Activated T-helper 1 cell treated with Interleukin-2 at 50 U/mL for 16 hours (primary cell): ENCODE measurements at places on chromosomes 3 and 15.

- DNase-seq, result no peak
Measured at GRCh38 chr3:185423178-185423577, 60.2 kb downstream of the MAP3K13 start.

DNA sequence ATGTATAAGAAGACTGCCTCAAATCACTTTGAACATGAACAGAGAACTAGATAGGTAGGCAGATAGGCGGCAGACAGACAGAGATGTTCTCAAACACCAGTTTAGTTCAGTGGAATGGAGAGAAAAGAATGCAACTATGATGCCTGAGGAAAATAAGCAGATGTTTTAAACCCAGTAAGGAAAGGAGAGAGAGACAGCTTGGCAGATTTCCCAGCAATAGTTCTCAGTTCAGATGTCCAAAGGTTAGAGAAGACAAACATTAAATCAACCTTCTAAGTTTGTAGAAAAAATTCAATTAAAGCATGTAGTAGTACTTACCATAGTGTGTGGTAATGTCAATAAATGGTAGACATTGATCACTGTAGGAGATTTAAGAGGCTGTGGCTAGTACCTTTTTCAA, 209.6 kb upstream of the PFN2 start:
- no peak for DNase-seq

DNA sequence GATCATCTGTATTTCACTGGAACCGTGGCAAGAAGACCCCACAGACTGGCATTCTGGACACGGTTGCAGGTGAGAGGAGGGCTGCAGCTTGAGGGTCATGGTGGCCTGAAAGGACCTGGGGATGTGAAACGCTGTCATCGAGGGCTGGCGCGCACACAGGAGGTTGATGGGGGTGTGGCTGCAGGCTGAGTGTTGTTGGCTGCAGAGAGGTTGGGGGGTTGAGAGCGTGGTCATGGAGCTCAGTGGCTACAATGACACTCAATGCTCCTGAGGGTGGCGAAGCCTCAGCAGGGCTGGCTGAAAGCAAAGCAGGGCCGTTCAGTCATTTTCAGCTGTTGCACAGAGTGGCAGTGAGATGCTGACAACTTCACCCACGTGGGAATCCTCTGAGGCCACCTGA, 21.0 kb downstream of the CPN2 start:
- no peak for DNase-seq

- no peak for DNase-seq
Measured at GRCh38 chr15:92810418-92811138, 89.5 kb upstream of the CHD2 start.

GRCh38 chr3:126620738-126621137, 34.2 kb downstream of the TXNRD3 start:
- no peak for DNase-seq

DNA sequence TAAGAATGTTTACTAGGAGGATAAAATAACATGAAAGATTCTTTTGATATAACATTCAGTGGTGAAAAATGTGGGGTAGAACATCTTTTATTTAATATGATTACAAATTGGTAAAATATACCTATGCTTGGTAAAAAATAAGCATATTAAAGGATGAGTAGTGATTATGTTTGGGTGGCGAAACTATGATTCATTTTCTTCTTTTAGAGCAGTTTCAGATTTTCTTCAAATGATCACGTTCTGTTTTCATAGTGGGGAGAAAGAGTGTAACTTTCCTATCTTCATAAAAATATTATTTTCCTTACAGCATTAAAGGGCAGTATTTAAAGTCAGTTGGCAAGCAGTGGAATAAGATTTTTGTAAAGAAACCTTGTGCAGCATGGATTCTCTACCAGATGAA, 15.5 kb downstream of the DZIP3 start:
- no peak for DNase-seq

GRCh38 chr3:47565734-47566550, 12.7 kb downstream of the CSPG5 start:
- DNase-seq, result no peak

- DNase-seq, result no peak
Measured at GRCh38 chr15:51668446-51668845, 12.9 kb upstream of the SCG3 start.

- DNase-seq, result no peak
Measured at GRCh38 chr3:140843656-140844055, 98.0 kb upstream of the SLC25A36 start.

- no peak for DNase-seq
Measured at GRCh38 chr3:153614563-153614962, 452.5 kb downstream of the RAP2B start.

- no peak for DNase-seq
Measured at GRCh38 chr15:89963301-89964231, 37.6 kb upstream of the ZNF710 start.

- no peak for DNase-seq
Measured at GRCh38 chr3:127157171-127157828, 35.6 kb upstream of the PRR23E start.

DNA sequence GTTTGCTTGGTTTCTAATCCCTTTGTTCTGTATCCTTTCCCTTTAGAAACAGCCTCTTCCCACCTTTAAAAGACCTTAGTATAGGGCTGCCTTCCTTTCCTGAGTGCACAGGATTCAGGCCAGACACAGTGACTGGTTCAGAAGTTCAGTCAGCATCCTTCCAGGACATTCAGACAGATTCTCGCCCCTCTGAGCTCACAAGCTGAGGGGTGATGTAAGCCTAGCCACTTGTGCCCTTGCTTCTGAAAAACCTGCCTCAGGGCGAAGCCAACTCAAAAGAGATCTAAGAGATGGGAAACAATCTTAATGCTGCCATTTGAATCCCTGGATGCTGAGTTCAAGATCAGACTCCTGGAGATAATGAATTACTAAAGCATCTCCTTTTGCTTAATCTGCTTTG, 6.7 kb upstream of the NSMCE3 start:
- DNase-seq, result no peak

- DNase-seq, result no peak
Measured at GRCh38 chr15:88463870-88464532, 3.2 kb downstream of the MRPL46 start.

DNA sequence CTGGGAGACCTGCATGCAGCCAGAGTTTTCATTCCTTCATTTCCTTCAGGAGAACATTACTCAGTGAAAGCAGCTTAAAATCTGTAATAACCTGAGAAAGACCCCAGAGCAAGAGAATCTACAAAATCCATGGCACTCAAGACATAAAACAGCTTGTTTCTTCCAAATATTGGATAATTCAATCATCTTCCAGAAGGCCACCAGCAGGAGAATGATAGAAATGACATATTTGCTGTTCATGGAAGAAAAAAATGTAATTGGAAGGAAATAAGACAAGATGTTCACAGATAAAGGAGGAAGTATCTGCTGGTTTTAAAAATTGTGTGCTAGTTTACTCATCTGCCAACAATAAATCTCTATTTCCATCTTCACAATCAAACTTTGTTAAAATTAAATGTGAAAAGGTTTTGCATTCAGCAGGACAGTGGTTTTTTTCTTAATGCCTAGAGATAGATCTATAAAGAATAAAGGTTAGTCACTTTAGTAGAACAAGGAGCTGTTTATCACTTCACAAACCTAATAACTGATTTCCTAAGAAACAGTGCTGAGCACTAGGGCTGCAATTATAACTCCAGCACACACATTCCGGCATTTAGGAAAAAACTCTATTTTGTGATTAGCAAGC, 530.8 kb downstream of the NSUN3 start:
- DNase-seq, result no peak

DNA sequence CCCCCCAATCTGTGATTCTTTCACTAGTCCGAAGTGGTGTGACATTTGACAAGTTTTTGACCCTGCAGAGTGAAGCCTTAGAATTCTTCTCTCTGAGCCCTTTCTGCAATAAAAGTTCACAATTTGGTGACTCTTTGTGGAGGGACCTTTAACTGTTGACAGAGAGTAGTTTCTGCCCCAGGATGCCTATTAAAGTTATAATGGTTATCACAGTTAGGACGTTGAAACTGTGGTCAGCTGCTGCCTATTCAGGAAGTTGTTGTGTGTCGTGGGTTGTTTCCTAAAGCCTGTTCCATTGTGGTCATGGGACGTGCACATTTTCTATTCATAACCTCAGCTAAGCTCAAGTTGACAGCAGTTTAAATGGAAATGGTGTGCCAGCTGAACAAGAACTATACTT, 274.5 kb downstream of the NEK10 start:
- DNase-seq, result no peak

GRCh38 chr3:87798567-87798947, 260.2 kb downstream of the CGGBP1 start:
- no peak for DNase-seq

- no peak for DNase-seq
Measured at GRCh38 chr15:25741256-25741580, 121.9 kb downstream of the ATP10A start.

GRCh38 chr15:39573844-39574243, 7.0 kb upstream of the THBS1 start:
- no peak for DNase-seq

DNA sequence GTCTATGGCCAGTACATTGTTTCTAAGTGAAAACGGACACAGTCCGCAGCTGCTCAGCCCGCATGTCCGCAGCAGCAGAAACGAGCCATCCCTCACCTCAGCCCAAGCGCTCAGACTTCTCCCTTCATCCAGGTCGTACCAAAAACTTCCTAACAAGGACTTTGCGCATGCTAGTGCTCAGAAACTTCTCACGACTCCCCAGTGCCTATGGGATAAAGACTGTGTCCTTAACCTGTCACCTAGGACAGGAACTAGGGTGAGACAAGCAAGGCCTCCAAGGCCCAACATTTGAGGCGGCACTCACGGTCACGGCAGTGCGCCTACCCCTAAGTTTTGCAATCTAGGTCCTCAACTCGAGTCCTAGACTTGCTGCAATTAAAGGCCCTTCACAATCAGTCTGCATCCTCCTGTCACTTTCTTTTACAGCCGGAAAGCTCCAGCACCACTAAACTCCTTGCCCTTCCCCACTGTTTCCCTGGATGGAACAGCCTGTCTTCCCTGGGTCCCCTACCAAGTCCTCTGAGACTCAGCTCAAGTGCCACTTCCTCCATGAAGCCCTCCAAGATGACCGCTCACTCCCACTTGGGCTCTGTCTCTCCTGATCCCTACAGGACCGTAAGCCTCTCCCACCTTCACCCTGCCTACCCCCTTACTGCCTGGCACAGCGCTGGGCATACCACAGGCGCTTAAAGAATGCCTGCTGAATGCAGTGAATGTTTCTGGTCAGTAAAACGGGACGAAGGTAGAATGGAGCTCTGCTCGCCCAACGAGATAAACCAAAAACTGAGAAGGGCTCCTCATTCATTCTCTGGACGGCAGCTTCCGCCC, 1.2 kb downstream of the CLN6 start:
- no peak for DNase-seq

- peak; percentile 18 for DNase-seq
Measured at GRCh38 chr3:30751610-30752299, 142.7 kb downstream of the GADL1 start.

DNA sequence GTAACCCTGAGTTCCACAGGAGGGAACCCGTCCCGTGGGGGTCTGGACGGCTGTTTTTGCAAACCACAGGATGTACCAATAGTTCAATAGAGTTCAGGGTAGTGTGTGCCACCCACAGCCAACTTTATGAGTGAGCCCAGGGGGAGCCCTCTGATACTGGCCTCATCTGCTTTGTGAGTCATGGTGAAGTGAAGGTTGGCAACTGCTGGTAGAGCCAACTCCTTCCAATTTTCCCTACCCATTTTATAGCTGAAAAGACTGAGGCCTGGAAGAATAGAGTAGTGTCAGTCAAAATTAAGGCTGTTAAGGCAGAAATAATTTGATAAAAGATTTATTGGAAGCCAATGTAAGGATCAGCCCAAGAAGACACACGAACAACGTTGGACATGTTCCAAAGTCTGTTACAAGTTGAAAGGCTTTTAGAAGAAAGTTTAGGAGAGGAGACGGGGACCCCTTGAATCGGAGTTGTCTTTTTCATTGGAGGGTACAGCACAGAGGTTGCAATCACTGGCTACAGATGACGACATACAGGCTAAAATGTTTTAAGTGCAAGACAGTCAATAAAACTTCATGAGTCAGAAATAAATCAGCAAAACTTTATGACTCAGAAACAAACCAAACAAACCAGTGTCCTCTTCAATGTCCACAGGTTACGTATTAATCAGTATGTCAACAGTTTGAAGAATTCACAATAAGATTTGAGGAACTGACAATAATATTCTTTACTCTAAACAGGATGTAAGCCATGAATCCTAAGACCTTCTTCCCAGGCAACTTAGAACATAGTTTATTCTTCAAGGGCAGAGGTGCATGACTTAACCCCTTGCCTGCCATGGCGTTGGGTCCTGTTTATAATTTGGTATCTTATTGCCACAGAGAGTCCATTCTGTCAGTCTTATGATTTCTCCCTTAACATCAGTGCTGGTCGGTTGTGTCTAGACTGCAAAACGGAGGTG, 62.9 kb upstream of the NR2E3 start:
- no peak for DNase-seq

GRCh38 chr15:87197981-87198380, 1058.6 kb downstream of the NTRK3 start:
- no peak for DNase-seq

DNA sequence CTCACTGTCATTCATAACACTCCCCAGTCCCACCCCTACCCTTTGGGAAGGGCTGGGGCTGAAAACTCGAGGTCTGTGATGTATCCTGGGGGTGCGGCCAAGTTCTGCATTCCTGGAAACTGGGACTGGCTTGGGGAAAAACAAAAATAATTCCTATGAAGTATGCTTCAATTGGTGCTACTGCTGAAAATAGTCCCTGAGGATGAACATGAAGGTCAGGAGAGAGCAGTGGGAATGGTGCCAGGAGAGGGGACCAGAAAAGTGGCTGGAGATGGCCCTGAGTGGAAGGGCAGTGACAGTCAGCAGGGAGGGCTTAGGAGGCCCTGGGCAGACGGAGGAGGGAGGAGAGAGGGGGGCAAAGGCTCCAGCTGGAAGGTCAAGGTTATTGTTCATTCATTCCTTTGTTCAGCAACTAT, 4.8 kb upstream of the ISLR start:
- DNase-seq, result no peak

DNA sequence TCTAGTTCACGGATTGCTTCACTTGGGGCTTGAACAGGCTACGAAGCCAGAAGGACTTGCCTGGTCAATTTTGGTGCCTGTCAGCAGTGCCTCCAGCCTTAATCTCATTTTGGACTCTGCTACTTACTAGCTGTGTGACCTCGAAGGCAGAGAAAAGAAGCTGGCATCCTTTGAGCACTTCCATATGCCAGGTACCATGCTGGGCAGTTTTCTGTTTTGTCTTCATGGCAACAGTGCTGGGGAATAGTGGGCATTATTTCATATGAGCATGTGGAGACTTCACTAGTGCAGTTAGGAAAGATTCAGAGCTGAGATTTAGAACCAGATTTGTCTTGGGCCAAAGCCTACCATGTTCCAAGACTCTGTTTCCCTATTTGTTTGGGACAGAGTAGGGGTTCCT, 92.2 kb downstream of the LRTM1 start:
- DNase-seq, result no peak

DNA sequence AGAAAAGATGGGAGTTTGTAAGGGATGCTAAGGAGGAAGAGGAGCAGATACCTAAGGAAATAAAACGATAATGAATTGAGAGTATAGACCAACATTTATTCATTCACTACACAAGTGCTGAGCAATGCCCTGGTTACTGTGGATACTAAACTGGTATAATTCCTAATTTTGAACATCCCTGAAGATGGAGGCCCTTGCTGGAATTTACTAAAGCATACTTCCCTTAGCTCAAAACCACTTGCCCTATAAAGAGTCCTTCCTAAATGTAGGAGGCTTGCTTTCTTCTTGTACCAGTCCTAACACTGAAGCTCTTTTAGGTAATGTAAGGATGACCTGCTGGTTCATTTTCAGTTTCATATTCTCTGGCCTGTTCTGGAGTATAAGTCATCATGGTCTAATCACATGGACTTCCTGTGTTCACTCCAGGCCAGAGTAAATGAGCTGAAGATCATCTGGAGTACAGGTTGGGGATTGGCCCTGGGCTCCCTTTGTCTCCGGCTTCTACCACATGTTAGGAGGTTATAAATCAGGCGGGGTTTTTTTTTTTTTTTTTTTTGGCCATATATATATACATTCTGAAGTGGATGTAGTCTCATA, 40.1 kb upstream of the MTMR10 start:
- DNase-seq, result no peak
